ENCODE measurements at places on chromosomes 6 and 20.

DNA sequence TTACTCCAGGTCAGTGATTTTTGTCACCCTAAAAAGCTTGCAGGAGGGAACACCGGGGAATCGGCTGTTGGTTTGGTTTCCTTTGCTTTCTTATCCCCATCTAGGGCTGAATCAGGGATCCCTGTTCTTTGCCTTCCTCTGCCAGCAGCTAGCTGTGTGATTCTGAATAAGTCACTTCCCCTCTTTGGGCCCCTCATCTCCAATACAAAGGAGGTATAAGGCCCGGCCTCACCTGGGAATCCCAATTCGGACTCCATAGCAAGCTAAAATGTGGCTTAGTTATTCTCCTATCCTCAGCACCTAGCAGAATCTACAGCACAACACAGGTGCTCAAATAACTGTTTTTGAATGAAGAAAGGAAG lies 18.5 kb upstream of the ARMC12 start:
- no peak for DNase-seq

- no peak for DNase-seq
These were observed 636 bp downstream of the ELOVL2 start for GRCh38 chr6:11043378-11043960.

DNA sequence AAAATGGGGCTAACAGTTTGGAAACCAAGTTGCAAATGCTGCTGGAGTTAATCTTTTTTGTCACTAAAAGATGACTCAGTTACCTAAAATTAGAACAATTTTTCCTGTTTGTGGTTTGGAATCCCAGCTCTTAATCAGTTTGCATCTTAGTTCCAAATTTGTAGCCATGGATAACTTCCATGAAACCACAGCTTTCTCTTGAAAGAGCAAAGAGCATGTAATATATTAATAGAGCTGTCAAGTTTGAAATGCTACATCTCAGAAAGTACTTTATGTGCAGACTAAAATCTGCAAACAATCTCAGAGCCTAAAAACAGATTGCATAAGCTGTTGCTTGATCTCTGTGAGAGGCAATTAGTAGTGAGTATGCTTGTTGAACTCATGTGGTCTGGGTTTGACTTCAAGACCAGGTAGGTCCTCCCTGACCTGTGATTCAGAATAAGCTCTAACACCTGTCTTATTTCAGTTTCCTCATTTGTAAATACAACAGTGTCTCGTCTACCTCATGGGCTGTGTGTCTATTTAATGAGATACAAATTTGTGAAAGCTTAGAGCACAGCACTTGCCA lies 23.5 kb downstream of the DHX35 start:
- no peak for DNase-seq

- peak; percentile 61 for DNase-seq
These were observed 114.5 kb upstream of the SOX4 start for GRCh38 chr6:21478883-21479539.

DNA sequence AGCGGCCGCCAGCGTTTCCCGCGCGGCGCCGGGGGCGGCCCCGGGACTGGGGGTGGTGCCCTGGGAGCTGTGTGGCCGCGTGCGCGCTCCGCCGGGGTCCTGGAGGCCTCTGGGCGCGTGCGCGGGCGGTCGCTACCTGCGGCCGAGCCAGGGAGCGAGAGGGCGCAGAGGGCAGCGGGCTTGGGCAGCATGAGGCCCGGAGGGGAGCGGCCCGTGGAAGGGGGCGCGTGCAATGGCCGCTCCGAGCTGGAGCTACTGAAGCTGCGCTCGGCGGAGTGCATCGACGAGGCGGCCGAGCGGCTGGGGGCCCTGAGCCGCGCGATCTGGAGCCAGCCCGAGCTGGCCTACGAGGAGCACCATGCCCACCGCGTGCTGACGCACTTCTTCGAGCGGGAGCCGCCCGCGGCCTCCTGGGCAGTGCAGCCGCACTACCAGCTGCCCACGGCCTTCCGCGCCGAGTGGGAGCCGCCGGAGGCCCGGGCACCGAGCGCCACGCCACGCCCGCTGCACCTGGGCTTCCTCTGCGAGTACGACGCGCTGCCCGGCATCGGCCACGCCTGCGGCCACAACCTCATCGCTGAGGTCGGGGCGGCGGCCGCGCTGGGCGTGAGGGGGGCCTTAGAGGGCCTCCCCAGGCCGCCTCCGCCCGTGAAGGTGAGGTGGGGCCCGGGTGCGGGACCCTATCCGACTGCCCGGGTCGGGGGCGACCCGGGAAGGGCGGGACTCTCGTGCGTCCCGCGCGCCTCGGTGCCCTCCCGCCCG lies at the start of gene PM20D2:
Gene PM20D2, plus strand, starts transcription at position 100 of the 762 bp plus-strand sequence. Its CDS starts 90 bp downstream, at position 190.
- DNase-seq: peak; percentile 79

- DNase-seq: no peak
These were observed 411.2 kb upstream of the SPTLC3 start for GRCh38 chr20:12597551-12597950.

DNA sequence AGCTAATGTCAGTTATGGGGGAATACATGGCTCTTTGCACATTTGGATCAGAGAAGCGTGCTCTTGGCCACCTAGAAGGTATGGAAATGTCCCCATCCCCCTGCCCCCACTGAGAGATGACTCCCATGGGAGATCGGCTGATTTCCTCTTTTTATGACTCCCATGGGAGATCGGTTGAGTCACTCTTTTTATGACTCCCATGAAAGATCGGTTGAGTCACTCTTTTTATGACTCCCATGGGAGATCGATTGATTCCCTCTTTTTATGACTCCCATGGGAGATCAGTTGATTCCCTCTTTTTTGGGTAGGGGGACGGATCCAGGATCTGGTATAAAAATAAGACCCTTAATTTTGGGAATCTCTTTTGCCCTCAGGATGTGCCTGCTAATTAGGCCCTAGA lies 10.3 kb upstream of the TAAR9 start:
- DNase-seq: no peak

- peak; percentile 47 for DNase-seq
These were observed 46.2 kb downstream of the SLC22A23 start for GRCh38 chr6:3410385-3411360.

- no peak for DNase-seq
These were observed 157.8 kb downstream of the TPBG start for GRCh38 chr6:82521369-82521768.

DNA sequence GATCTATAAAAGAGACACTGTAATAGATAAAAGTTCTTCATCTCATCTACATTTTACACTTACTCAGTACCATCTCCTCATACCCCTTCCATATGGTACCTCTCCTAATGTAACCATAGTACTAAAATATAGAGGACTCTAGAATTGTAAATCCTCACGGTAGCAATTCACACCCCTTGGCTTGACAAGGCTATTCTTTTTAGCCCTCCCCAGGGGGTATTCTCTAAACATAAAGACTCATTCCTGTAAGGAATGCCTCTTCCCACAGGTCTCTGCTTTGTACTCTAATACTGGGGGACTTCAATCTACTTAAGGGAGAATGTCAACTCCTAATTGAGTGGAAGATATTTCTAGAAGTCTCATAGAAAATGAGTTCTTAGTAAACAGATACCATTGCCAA lies 85.9 kb downstream of the VIP start:
- DNase-seq: no peak

GRCh38 chr6:170545405-170545804 lies 7.7 kb downstream of the PSMB1 start:
- no peak for DNase-seq

- no peak for DNase-seq
These were observed 341.8 kb downstream of the CDKAL1 start for GRCh38 chr6:20876036-20876435.

GRCh38 chr6:74287441-74287840 lies 591.4 kb downstream of the CD109 start:
- no peak for DNase-seq

DNA sequence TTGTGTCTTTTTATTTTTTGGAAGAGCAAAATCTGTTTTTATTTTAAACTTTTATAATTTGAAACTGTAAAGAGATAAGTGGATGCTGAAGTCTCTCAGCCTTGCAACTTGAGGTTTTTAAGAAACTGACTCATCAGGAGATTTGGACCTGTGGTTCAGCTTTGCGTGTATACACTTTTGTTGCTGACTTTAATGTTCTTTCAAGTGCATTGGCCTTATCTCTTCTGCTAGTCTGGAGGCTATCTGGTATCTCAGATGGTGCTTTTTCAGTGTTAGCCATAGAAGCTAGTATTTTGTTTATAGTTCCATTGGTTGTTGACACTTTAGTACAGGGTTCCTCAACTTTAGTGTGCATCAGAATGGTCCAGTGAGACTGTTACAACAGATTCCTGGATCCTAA lies 504.0 kb upstream of the SPTLC3 start:
- no peak for DNase-seq

DNA sequence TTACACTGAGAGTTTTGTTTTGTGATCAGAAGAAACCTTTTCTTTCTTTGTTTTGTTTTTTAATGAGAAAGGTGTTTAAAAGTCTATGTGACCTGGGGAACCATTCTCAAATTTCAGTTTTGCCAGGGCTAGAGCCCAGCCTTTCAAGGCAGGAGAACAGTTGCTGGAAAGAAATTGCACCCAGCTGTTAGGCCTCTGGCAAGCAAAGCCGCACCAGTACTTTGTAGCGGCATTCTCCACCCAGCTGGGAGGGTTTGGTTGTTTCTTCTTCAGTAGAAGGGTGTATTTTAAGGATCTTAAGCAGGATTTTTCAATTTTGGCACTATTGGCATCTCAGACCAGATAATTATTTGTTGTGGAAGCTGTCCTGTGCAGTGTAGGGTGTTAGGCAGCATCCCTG lies 16.6 kb upstream of the MAPK13 start:
- no peak for DNase-seq

GRCh38 chr6:25715794-25716193 lies 38.7 kb upstream of the SLC17A4 start:
- no peak for DNase-seq

DNA sequence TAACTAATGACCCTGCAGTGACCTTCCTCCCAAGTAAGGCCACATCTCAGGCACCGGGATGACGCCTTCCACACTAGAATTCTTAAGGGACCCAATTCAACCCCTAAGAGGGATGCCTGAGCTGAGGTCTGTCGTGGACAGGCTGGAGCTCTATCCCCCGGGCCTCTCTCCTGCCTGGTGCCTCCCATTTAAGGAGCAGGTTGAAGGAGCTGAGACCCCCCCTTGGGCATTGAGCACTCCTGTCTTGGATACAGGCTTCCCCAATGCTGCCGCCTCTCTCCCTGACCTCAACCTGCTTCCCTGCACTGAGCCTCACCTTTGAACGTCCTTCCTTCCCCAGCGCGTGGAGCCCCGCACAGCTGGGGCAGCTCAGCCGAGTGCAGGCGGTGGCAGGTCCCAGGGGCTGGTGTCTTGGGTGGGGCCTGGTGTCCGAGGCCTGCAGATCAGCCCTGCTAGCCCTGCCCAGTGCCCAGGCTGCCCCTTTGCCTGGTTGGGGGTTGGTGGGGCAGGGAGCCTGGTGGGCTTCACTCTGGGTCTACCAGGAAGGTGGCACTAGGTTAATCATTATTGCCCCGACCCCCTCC lies 19.9 kb upstream of the BHLHE23 start:
- no peak for DNase-seq

DNA sequence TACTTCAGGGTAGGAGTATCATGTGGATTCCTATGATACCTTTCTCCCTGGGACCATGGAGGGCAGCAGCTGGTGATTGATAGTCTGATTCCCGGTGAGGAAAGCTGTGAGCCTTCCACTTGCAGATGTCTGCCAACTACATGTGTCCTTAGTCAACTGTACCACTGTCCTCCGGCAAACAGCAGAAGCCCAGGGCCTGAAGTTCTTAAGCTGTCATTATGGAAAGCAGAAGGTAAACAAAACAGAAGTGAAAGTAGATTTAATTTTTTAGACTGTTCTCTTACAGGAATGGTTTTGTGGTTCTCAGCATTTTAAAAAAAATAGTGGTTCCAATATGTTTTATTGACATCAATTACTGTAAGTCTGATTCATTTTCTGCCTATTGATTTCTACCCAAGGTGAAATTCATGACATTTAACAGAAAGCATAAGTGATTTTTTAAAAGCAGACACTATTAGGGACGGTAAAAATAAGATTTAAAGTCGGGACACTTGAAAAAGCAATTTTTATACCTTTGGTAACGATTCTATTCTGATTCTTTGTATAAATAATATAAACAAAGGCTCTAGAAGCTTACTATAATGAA lies 36.6 kb downstream of the PTPN1 start:
- DNase-seq: no peak

DNA sequence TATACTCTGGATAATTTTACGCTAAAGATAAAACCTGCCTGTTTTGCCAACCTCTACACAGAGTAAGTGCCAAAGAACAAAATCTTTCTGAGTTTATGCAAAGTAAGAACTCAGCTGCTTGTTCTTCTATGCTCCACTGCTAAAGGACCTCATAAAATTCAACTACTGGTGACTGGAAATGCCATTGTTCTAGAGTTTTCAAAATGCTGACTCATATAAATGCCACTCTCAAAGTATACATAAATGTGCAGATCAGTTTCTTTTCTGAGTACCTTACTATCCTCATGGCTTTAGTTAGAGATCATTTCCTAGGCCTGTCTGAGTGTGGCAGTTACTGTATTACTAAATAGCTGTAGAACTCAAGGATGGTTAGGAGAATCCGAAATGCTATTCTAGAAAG lies 45.6 kb downstream of the LYRM4 start:
- DNase-seq: no peak

DNA sequence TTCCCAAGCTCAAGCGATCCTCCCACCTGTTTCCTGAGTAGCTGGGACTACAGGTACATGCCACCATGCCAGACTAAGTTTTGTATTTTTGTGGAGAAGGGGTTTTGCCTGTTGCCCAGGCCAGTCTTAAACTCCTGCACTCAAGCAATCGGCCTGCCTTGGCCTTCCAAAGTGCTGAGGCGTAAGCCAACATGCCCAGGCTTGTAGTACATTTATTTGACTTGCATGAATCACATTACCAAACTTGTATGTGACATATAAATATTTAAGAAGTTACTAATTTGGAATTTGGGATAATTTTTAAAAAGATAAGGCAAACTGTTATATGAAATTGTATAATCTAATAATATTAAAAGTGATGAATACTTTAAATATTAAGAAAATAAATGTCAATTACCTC lies 157.6 kb downstream of the MCHR2 start:
- DNase-seq: no peak

GRCh38 chr6:142898927-142899895 lies 45.8 kb downstream of the HIVEP2 start:
- DNase-seq: no peak

DNA sequence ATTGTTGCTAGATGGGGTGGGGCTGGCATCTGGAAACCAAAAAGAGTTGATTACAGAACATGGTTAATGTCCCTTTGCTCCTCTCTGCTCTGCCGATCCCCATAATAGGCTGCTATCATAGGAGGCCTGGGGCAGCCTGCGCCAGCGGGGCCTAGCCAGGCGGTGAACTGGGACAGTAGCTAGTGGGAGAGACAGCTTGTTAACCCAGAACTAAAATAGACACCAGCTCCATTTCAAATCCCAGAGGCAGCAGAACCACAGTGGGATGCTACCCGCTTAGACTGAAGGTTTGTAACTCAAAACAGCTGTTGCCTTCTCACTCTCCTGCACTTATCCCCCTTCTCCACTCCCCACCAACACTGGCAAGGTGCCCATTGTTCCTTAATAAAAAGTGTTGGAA lies 98.5 kb downstream of the SSR1 start:
- no peak for DNase-seq

Measured in ovary (tissue), 10 donors.